ENCODE measurements at places on chromosomes 2 and 18. TPM values are rescaled to one million over a fixed set of nuclear protein-coding genes. Genes with fewer than 3 reads are reported as not detected.

SLC9A4 gene
- 5.9 TPM for polyA plus RNA-seq

OXER1 gene
- polyA plus RNA-seq = 10.0 TPM

SLC4A3 gene
- 13.7 TPM for polyA plus RNA-seq

ANO7 gene
- 1.9 TPM for polyA plus RNA-seq

ARHGEF33 gene
- polyA plus RNA-seq = 1.8 TPM

NFATC1 gene
- 4.6 TPM for polyA plus RNA-seq

LIPG gene
- polyA plus RNA-seq = 43.0 TPM

MAP3K19 gene
- 0.42 TPM for polyA plus RNA-seq

STAT4 gene
- polyA plus RNA-seq = 10.1 TPM

NAB1 gene
- polyA plus RNA-seq = 65.2 TPM

WNT6 gene
- 0.50 TPM for polyA plus RNA-seq

EGR4 gene
- polyA plus RNA-seq = not detected

GPR39 gene
- 3.7 TPM for polyA plus RNA-seq

C2orf92 gene
- polyA plus RNA-seq = 22.3 TPM

TTR gene
- polyA plus RNA-seq = 1.6 TPM

COL4A4 gene
- 41.4 TPM for polyA plus RNA-seq

SCYGR4 gene
- polyA plus RNA-seq = not detected

HOXD12 gene
- 0.76 TPM for polyA plus RNA-seq

ACTG2 gene
- 0.50 TPM for polyA plus RNA-seq

COL6A3 gene
- polyA plus RNA-seq = 210 TPM

CRYGC gene
- polyA plus RNA-seq = not detected

RBM44 gene
- polyA plus RNA-seq = 0.53 TPM

GPR35 gene
- polyA plus RNA-seq = 1.7 TPM

REG3A gene
- polyA plus RNA-seq = not detected
